ENCODE measurements at places on chromosomes 5 and 9.

DNA sequence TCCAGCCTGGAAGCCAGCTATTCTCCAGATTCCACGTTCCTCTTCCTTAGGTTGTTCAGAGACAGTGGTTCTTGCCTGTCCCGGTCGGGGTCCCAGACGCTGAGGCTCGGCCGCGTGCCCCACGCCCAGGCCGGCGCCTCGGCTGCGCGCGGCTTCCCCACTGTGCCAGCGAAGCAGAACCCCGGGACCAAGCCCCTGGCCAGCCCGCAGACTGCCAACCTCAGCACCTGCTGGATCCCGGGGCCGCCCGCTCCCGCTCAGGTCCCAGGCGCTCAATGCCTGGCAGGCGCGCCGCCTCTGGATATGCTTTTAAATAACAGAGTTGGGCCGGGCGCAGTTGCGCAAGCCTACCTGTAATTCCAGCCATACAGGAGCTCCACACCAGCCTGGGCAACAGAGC is 195.5 kb downstream of the MAN2A1 start:
- DNase-seq, result no peak

- DNase-seq, result no peak
These were observed 147.0 kb upstream of the RASA1 start for GRCh38 chr5:87120518-87121303.

DNA sequence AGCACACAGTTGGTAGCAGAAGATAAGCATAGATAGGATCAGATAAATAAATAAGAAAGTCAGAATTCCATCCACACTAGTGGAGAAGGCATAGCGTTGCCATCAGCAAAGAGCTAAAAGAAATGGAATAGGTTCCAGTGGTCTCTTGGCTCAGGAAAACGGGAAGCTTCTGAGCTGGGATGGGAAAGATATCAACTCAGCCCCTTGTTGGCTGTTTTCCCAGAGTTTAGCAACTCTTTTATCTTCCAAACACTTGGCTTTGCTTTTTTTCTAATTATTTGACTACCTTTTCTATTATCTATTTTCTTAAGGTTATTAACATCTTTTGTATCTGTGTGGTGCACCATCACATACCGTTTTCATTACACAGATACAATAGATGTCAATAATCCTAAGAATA is 445.7 kb upstream of the TRPC7 start:
- no peak for DNase-seq

- no peak for DNase-seq
These were observed 91.6 kb upstream of the PTCH1 start for GRCh38 chr9:95608341-95608740.

DNA sequence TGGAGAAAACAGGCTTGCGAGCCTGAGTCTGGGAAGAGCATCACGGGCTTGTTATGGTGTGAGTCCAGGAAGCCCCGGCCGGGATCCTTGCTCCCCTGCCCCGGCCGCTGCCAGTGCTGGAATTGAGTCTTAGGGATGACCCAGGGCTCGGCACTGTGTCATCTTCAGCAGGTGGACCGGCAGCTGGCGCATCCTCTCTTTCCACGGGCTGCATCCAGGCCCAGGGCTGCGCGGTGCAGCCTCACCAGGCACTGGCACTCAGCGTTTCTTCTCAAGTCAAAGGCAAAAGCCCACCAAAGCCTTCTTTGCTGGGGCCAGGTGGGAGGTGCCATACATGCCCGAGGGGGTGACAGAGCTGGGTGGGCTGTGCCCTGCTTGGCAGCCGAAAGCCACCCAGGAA is 46.6 kb downstream of the COL5A1 start:
- no peak for DNase-seq

Measured in neural progenitor cell (in vitro differentiated cells).